ENCODE measurements at places on chromosomes 11 and 22.

GRCh38 chr22:19509191-19509590, 15.0 kb downstream of the CLDN5 start:
- DNase-seq, result no peak
- H3K36me3 ChIP-seq, result no peaks in the 10 kb centered on the region
- H3K4me1 ChIP-seq, result no peaks in the 10 kb centered on the region
- H3K4me3 ChIP-seq, result no peak overlapping the region
- no peak overlapping the region for H3K27ac ChIP-seq
- H3K27me3 ChIP-seq, result no peaks in the 10 kb centered on the region

- no peak for DNase-seq
- H3K27ac ChIP-seq, result peak overlapping the region; percentile 98
- peaks cover 100% of the 10 kb centered on the region for H3K4me1 ChIP-seq
- peak overlapping the region; percentile 7 for H3K4me3 ChIP-seq
- peaks cover 44% of the 10 kb centered on the region for H3K36me3 ChIP-seq
These were observed 59.0 kb downstream of the MYH9 start for GRCh38 chr22:36328635-36329253.

DNA sequence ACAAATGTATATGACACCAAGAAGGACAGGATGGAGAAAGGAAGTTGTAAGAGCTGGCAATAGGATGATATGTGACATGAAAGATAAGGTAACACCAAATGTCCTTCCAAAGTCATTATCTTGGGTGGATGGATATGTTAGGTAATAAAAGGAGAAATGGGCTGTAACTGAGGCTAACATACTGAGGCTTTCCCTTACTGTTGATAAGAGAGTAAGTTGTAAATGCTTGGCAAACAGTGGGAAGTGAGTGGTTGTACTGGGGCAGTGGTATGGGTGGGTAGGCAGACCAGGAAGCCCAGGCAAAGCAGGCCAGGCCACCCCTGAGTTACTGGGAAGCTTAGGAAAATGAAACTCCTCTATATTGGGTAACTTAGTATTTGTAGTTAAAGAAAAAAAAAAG, 73.7 kb downstream of the ARHGAP42 start:
- no peaks in the 10 kb centered on the region for H3K27me3 ChIP-seq
- no peak overlapping the region for H3K4me3 ChIP-seq
- DNase-seq, result no peak
- no peak overlapping the region for H3K27ac ChIP-seq
- H3K36me3 ChIP-seq, result no peaks in the 10 kb centered on the region

- no peak overlapping the region for H3K4me3 ChIP-seq
- no peaks in the 10 kb centered on the region for H3K4me1 ChIP-seq
- no peak for DNase-seq
- no peak overlapping the region for H3K27ac ChIP-seq
- peaks cover 59% of the 10 kb centered on the region for H3K27me3 ChIP-seq
These were observed 10.3 kb upstream of the PNPLA5 start for GRCh38 chr22:43901976-43902643.

GRCh38 chr11:126310200-126310991, 6.5 kb downstream of the DCPS start:
- no peaks in the 10 kb centered on the region for H3K27me3 ChIP-seq
- H3K27ac ChIP-seq, result no peak overlapping the region
- H3K4me1 ChIP-seq, result no peaks in the 10 kb centered on the region
- no peak overlapping the region for H3K4me3 ChIP-seq

GRCh38 chr11:121572571-121573059, 119.8 kb upstream of the SORL1-AS1 start:
- no peak for DNase-seq
- no peaks in the 10 kb centered on the region for H3K36me3 ChIP-seq
- no peaks in the 10 kb centered on the region for H3K27me3 ChIP-seq
- no peak overlapping the region for H3K4me3 ChIP-seq

DNA sequence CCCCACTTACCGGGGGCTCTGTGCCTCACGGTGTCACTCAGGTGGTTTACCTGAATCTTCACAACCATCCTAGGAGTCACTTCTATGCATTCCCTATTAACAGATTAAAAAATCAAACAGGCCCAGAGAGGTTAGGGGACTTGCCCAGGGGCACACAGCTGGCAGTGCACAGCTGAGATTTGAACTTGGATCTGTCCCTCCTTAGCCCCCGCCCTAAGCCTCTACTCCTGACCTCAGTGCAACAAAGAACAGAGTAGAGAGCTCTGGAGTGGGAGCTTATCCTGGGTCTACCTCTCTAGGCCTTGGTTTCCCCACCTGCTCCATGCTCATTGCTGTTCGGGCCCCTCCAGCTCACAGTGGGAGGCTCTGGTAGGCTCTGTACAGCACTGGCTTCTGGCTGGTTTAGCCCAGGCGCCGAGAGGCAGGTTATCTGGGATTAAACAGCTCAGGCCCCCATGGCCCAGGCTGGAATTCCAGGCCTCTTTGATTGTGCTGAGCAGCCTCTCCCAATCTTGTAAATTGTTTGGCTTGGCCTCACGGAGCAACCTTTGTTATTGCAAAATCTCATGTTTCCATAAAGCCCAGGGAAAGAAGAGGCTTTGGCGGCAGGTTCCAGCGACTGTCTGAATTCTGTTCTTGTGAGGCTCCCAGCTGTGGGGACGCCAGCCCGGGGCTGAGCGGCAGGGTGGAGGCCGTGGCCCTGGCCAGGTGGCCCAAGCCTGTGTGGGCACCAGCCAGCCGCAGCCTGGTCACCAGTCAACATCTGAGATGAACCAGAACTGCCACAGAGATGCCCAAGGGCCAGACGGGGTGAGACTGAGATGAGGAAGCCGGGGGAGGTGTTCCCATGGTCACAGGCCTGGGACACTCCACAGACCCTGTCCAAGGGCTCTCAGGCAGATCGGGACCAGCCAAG, 28.9 kb upstream of the SHISAL1 start:
- H3K36me3 ChIP-seq, result no peaks in the 10 kb centered on the region
- peaks cover 95% of the 10 kb centered on the region for H3K27me3 ChIP-seq
- no peak for DNase-seq
- H3K4me1 ChIP-seq, result peaks cover 29% of the 10 kb centered on the region

GRCh38 chr11:93113824-93114223, 84.0 kb downstream of the SLC36A4 start:
- no peaks in the 10 kb centered on the region for H3K4me1 ChIP-seq
- no peak overlapping the region for H3K4me3 ChIP-seq
- no peaks in the 10 kb centered on the region for H3K27me3 ChIP-seq
- no peak for DNase-seq
- no peaks in the 10 kb centered on the region for H3K36me3 ChIP-seq

GRCh38 chr22:29190051-29190450, 15.6 kb upstream of the EMID1 start:
- H3K36me3 ChIP-seq, result no peaks in the 10 kb centered on the region
- no peak for DNase-seq
- H3K4me3 ChIP-seq, result no peak overlapping the region
- H3K27me3 ChIP-seq, result no peaks in the 10 kb centered on the region
- no peak overlapping the region for H3K27ac ChIP-seq
- no peaks in the 10 kb centered on the region for H3K4me1 ChIP-seq

DNA sequence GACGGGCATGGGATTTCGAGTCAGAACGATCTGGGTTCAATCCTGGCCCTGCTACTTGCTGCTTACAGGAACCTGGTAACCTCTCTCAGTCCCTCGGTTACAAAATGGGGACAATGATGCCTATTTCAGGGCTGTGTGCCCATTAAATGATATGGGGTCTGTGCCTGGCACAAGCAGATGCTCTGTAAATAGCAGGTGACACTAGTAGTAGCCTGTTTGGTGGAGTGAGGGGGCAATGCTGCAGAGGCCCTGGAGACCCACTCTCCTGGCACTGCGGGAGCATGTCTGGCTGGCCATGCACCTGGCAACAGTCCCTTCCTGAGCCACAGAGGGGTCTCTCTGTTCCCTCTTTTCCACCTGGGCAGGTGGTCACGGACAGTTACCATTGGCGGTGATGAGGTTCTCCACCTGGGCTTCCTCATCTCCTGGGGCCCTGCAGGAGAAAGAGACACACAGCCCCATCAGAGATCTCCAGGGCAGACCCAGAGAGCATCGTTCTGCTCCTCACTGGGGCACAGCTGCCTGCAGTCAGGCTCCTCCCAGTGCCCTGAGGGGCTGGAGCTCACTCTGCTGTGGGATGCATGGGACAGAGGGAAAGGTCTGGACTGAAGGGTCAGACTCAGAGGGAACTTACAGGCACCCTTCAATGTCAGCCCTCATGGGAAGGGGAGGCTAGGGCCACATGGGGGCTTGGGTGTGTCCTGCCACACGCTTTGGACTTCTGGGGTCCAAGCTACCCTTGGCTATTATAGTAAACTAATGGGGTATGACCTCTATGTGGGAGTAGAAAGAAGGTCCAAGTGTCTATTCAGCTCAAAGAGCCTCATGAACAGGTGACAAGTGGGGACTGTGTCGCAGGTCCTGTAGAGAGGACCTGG, 15.6 kb upstream of the FXYD2 start:
- no peak overlapping the region for H3K27ac ChIP-seq
- no peak overlapping the region for H3K4me3 ChIP-seq
- no peak for DNase-seq
- no peaks in the 10 kb centered on the region for H3K36me3 ChIP-seq

- no peak overlapping the region for H3K4me3 ChIP-seq
- H3K4me1 ChIP-seq, result peaks cover 6% of the 10 kb centered on the region
- DNase-seq, result no peak
These were observed 2.8 kb downstream of the NRXN2 start for GRCh38 chr11:64720167-64720566.

All from esophagus squamous epithelium (tissue), 5 donors.